ENCODE measurements at places on chromosomes 2 and 18. TPM values are rescaled to one million over a fixed set of nuclear protein-coding genes. Genes with fewer than 3 reads are reported as not detected.

TMEM198 gene
- total RNA-seq = 11.1 TPM

ANKRD30BL gene
- 8.9 TPM for total RNA-seq

CHRND gene
- not detected for total RNA-seq

HOXD13 gene
- total RNA-seq = not detected

CNGA3 gene
- 2.5 TPM for total RNA-seq

Measured in temporal lobe (tissue), 4 donors.